Osteocyte (in vitro differentiated cells): ENCODE measurements at places on chromosomes 13 and 19. TPM values are rescaled to one million over a fixed set of nuclear protein-coding genes. Genes with fewer than 3 reads are reported as not detected.

DNA sequence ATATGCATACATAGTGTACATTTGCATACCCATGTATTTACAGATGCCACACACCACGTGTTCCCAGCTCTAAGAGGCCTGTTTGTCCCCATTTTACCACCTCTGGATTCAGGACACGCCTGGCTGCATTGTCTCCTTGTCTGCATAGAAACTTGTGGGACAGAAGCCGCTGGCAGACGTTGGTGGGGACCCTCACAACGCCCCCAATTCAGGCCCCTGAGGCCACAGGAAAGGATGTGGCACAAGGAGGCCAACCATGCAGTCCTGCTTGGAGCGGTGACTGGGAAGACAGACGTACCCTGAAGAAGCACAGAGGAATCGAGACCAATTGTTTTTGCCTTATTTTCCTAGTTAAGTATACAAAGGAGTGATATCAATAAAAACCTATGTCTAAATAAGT is 96.1 kb downstream of the ANKRD10 start:
- DNase-seq: peak; percentile 68

GRCh38 chr13:51639171-51639570 is 54.9 kb downstream of the WDFY2 start:
- no peak for DNase-seq

DNA sequence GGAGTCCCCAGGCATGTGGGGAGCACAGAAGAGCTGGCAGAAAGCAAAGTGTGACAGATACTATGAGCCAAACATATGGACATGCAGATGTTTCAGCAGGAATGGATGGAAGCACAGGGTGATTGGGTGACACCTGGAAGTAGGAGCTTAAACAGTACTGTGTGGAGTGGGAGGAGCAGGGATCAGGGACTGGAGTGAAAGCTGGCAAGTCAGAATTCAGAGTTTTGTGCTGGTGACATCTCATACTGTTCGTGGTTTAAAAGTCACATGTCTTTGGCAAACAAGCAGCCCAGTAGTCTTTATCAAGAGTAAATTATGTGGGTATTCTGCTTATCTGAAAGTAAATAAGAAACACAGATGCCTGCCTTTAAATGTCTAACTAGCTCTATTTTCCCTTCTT is 408.2 kb downstream of the COG6 start:
- DNase-seq: no peak

DNA sequence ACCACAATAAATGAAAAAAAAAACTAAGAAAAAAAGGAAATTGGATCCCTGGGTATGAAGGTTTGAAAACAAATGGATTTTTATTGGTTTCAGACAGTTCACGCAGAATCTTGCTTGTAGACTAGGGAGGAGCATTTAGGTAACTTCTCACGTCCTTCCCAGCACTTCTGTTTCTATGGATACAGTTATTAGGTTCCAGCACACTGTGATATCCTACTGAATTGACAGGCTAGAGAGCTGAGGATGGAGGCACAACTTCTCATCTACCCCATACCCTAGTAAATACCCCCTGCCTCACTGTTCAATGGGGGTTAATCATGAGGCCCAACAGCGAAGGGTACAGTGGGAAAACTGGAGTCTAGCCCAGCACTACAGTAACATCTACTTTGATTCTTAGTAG is 304.1 kb downstream of the ENOX1 start:
- no peak for DNase-seq

- DNase-seq: no peak
These were observed 23.7 kb upstream of the MAB21L1 start for GRCh38 chr13:35500144-35500543.

Gene CD37
- not detected in 2 replicates for total RNA-seq

Gene FLT3LG
- 10.8 and 11.3 TPM in 2 replicates for total RNA-seq
